ENCODE measurements at places on chromosomes 5 and 9.

- no peak for DNase-seq
Measured at GRCh38 chr9:110810262-110810976, 141.8 kb downstream of the MUSK start.

DNA sequence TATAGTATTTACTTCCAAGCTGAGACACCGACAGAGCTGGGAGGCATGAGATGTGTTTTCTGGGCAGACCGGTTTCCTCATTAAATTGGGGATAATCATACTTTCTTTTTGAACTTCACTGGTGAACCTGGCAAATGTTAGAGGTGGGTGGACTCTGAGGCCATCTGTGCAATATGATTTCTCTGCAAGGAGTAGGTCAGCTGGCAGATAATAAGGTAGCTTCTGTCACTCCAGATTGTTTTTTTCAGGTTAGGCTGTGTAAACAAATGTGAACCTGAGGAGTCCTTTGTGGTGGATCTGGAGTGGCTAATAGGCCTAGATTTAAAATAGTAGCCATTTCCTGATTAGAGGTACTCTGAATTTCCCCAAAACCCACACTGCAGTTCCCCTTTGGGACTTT lies 75.4 kb upstream of the S1PR3 start:
- DNase-seq = no peak

- DNase-seq = no peak
Measured at GRCh38 chr5:35151146-35151920, 79.0 kb downstream of the PRLR start.

- DNase-seq = no peak
Measured at GRCh38 chr5:150122158-150122510, 33.5 kb downstream of the PDGFRB start.

- no peak for DNase-seq
Measured at GRCh38 chr9:70259512-70259802, 679 bp downstream of the SMC5 start.

GRCh38 chr5:157549283-157549629 lies 26.3 kb downstream of the ADAM19 start:
- no peak for DNase-seq

DNA sequence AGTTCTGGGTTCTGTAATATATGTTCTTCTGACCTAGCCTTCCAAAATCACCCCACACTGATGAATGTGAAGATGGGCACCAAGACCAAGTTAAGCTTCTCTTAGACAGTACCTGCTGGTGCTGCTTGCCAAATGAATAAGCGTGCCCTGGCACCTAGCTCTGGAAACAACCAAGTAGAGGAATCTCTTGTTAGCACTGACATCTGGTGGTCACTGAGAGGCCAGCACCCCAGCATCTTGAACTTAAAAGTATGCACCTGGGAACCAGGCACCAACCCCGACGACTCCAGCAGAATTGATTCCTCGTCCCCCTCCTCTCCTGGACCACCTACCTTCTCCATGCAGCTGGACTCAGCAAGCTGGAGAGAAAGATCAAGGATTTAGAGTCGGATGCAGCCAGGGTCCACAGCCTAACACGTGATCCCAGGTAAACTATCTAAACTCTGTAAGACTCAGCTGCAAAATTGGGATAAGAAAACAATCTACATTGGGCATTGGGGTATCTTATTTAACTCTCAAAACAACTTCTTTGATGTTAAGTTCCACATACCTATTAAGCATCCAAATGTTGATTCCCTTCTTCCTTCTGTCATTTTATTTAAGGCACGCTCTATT lies 89.8 kb downstream of the SLC1A3 start:
- no peak for DNase-seq

- DNase-seq = no peak
Measured at GRCh38 chr5:137205231-137206027, 293.7 kb downstream of the SPOCK1 start.

GRCh38 chr5:79229357-79230174 lies 6.4 kb upstream of the JMY start:
- DNase-seq = no peak

DNA sequence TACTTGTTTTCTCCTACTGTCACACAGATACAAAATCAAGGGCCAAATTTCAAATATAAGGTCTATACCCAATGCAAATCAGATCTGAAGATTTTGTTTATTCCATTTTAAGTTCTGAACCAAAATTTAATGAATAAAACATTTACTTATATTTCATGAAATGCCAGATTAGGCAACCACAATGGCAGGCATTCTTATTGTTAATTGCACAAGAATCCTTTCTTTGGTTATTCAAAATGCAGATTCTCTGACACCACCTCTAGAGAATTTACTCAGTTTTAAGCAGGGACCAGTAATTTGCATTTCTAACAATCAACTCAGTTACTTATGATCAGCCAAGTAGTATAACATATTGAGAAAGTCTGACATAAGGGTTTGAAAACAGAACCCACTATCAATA lies 972.4 kb upstream of the ACO1 start:
- DNase-seq = no peak

GRCh38 chr9:122215663-122216062 lies 13.1 kb downstream of the LHX6 start:
- DNase-seq = no peak

- DNase-seq = no peak
Measured at GRCh38 chr9:122213102-122213588, 15.6 kb downstream of the LHX6 start.

DNA sequence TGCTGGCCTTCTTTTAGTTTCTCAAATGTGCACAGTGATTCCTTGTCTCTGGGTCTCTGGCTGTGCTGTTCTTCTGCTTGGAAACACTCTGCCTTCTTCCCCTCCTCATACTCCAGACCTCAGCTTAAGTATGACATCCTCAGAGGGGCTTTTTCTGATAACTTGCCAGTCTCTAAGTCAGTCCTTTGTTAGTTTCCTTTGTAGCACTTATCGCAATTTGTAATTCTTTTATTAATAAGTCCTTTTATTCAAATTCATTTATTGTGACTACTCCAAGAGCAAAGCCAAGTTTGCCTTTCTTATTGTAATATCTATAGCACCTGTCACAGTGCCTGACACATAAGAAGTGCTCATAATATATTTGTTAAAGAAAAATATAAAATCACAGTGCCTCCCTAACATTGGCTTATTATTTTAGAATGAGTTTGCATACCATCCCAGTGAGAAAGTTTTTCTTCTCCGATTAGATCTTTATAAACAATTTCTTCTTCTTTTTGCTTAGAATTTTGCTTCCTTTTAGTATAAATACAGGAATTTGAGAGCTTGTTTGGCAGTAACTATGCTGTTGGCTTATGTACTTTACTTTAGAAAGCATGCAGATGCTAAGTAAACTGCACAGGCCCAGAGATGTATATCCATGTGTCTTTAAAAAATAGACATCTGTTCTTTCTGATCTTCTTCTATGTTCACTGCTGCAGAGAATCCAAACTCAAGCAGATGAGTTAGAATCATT lies 198.0 kb downstream of the GAS1 start:
- DNase-seq = no peak

DNA sequence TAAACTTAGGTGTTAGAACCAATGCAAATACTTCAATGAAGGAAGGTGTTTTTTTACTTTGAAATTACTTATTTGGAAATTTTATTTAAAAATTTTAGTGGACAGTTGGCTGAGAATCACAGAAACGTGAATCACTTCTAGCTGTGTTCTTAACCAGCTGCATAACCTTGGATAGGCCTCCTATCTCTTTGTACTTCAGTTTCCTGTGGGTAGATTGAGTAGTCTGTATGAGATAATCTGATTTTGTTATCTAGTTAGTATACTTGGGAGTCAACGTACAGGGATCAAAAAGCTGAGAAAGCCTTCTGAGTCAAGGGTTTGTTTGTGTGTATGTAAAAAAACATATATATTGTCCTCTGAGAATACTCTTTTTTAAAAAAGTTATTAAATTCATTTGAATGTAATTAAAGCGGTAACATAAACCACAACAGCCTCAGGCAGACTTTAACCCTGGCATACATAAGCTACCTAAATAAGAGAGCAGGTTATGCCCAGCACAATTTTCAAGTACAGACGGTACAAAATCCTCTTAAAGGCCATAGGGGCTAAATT lies 38.1 kb upstream of the ZCCHC7 start:
- DNase-seq = no peak

GRCh38 chr5:154753792-154754191 lies 1.4 kb upstream of the LARP1 start:
- no peak for DNase-seq

DNA sequence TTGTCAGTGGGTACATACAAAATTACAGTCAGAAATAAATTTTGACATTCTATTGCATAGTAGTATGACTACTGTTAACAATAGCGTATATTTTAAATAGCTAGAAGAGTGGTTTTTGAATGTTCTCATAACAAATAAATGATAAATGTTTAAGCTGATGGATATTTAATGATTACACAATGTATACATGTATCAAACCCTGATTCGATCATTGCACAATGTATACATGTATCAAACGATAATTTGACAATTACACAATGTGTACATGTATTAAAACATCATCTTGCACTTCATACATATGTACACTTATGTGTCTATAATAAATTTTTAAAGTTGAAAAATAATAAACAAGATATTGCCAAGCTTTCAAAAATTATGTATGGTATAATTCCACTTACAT lies 87.7 kb downstream of the CDH18 start:
- DNase-seq = no peak

GRCh38 chr5:157204765-157205164 lies 24.1 kb downstream of the ITK start:
- DNase-seq = no peak

GRCh38 chr5:77696120-77696519 lies 57.6 kb upstream of the OTP start:
- DNase-seq = no peak

DNA sequence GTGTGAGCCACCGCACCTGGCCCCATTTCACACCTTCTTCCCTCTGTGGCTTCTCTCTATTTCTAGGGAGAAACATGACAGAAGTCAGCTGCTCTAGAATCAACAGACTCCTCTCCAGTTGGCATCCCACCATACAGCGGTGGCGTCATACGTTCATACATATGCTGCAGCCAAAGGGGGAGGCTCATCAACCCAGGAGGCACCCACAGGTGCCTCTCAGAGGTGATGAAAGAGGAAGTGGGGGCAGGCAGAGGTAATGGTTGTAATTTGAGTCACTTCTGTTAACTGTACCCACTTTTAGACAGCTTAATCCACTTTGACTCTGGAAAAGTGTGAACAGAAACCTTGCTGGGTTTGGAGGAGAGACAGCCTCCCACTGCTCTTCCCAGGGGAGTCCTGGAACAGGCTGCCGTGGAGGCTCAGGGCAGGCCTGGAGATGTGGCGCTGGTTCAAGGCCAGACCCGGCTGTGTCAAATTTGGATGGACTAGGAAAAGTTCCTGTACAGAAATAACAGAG lies 47.3 kb upstream of the SUB1 start:
- DNase-seq = no peak

DNA sequence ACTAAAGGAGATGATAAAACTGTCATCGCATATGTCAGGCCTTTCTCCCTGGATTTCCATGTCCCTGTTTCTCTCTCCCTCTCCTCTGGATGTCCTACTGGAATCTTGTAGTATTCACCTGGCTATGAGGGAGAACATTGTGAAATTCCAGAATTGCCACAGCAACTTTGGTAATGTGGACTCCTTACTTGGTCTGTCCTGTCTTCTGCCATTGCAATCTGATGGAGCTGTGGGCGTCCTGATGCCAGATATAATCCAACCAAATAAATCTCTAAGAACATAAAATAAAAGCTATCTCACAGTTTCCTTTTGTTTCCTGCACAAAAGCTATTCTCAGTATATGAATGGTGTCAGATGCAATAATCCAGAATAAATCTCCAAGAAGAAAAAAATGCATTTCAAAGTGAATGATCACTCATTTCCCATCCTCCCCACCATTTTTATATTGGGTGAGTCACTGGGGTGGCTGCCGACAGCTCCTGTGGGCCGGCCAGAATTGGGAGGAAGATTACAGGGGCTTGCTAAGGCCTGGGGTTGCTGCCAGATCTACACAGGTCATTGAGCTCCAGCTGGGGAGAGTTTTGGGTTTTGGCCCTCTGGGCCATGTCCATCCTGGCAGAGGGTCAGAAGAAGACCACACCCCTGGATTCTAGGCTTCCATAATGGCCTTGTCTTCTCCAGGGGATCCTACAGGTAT lies 160.7 kb upstream of the PITX1 start:
- no peak for DNase-seq

DNA sequence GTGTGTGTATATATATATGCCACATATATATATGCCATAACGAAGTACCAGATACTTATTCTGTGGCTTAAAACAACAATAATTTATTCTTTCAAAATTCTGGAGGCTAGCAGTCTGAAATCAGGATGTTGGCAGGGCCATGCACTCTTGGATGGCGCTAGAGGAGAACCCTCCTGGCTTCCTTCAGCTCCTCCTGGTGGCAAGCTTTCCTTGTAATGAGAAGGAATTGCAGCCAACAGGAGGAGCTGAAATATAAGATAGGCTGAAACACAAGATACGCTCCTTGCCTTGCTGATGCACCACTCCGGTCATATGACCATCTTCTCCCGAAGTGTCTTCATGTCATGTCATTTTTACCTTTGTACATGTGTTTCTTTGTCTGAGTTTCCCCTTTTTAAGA lies 368.1 kb upstream of the CTNND2 start:
- DNase-seq = no peak

DNA sequence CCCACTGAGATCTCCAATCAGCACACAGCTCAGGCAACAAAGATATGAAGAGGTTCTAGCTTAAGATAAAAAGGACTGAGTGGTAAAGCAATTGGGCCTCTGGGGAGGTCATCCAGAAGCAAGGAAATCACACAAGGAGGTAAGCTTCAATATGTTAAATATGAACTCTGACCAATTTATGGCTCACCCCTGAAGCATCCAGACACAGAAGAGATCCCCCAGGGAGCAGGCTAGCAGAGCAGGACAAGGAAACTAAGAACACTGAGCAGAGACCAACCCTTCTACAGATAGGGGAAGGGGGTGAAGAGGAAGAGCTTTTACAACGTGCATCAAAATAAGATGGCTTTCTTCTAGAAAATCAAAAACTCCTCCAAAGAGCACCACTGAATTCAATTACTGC lies 616.2 kb downstream of the DNAH5 start:
- no peak for DNase-seq

GRCh38 chr9:122551371-122551770 lies 1.5 kb upstream of the OR1N2 start:
- DNase-seq = no peak

All from NCI-H1436 treated with DMSO at 0.1 percent for 48 hours (cell line).